Naive thymus-derived CD4-positive, alpha-beta T cell (primary cell): ENCODE measurements at places on chromosomes 6 and 20.

DNA sequence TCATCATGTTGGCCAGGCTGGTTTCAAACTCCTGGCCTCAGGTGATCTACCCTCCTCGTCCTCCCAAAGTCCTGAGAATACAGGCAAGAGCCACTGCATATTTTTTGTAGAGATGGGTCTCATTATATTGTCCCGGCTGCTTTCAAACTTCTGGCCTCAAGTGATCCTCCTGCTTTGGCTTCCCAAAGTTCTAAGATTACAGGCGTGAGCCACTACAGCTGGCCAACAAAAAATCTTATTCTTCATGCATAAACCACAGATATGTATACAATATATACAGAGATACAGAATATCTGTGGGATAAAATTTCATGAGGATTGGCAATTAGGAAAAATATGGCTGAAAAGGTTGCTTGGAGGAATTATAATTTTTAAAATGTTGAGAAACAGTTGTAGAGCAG is 49.9 kb downstream of the SLC35A1 start:
- no peak for DNase-seq

DNA sequence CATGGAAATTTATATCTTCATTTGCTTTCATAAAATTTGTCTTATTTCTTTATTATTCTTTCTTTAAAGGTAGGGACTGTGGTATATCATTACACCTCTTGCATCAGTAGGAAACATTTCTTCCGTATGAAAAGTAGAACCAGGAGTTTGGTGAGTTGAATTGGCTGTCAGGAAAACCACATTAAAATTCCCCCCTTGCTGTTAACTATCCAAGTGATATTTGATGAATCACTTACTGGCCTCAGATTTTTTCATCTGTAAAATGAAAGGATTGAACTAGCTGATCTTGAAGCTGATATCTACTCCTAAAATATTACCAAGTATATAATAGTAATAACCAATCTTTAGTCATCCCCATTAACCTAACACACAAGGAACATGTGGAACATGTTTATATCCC is 460.9 kb downstream of the GJA1 start:
- no peak for DNase-seq

DNA sequence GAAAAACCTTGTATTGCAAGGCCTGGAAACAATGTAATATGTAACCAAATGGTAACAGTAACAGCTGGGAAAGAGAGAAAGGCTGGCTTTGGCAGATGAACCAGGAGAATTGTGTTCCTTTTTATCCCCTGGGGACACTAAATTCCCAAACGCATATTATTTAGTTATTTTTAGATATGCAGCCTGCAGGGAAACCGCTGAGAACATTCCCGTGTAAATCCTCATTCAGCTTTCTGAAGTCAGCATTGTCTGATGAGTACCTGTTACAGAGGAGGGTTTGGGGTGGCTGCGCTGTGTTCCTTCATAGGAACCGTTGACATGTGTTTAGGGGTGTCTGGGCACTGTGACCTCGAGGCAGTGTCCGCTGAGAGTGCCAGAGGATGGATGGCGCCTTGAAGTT is 101.3 kb downstream of the SMOC2 start:
- no peak for DNase-seq

DNA sequence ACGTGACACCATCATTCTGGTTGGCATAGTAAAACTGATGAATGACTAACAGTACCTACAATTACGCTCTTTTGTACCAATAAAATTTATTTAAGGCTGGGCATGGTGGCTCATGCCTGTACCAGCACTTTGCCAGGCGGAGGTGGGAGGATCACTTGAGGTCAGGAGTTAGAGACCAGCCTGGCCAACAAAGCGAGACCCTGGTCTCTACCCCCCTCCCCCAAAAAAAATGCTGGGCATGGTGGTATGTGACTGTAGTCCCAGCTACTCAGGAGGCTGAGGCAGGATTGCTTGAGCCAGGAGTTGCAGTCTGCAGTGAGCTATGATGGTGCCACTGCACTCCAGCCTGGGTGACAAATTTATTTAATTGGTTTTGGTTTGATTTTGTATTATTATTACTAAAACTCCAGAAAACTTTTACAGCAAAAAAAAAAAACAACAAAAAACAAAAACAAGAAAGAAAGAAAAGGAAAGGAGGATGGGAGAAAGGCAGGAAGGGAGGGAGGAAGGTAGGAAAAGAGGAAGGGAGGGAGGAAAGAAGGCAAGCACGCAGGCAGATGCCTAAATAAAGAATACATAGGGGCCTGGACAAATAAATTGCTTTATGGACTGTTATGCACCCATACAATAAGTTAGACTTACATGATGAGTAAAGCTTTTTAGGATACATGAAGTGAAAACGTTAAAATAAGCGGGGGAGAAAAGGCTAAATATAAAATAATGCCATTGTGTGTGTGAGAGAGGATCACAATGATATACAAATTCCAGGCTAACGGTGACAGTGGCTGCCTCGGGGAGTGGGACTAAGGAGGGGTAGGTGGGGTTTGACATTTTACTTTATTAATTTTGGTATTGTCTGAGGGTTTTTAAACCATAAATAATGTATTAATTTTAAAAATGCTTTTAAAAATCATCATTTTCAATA is 682 bp upstream of the ZSCAN9 start:
- no peak for DNase-seq

DNA sequence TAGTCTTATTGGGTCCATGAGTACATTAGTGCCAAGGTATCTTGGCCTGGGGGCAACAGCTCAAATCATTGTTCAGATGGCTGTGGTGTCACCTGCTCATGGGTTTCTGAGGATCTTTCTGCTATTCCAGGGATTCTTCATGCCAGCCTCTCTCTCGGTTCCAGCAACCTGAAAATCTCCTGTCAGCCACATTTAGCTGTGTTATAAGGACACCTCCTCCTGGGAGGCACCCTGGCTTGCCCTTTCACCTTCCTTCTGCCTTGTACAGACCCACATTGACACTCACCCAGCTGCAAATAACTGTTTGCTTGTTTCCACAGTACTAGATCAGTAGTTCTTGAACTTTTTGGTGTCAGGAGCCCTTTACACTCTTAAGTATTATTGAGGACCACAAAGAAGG is 159.9 kb downstream of the GRM4 start:
- DNase-seq, result no peak

DNA sequence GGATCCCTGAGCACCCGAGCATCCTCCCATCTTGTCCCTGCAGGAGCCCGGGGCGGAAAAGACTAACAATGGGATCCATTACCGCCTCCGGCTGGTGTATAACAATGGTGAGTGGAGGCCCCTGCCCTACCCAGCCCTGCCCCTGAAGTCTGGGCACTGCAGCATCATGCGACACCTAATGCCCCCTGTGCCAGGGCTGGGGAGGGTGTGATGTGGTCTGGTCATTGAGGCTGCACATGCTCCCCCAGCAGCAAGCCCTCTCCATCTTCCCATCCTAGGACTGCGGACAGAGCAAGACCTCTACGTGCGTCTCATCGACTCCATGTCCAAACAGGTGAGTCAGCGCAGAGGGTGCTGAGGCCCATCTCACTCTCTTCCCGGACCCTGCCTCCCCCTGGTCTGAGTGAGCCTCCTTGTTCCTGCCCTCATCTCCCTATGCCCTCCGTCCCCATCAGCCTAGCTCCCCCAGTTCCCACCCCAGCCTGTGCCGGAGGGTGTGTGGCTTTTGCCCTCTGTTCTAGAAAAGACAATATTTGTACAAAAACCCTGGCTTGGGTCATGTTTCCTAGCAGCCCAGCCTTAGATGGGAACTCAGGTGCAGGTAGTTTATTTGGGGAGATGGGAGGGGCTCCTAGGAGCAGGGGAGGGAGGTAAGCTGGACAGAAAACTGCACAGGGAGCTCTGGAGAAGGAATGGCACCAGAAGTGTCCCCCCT is 13.5 kb downstream of the EBF4 start:
- no peak for DNase-seq

DNA sequence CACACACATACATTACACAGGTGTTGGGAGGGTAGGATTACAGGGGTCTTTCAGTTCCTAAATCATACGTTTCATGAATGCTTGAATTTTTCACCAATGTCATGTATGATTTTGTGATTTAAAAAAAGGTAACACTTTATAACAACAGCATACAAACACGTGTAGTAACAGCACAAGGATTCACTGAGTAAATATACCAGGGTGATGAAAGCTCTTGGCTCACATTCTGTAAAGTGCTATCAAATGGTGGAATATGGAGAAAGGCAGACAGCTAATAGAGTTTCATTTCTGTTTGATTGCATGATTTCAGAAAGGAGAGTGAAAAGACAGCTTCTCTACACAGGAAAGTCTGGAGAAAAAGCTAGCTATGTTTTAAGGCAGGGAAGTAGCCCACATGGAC is 231.9 kb downstream of the CD83 start:
- no peak for DNase-seq

- peak; percentile 73 for DNase-seq
Observed at GRCh38 chr6:25017932-25018567, 82.3 kb upstream of the RIPOR2 start.

- no peak for DNase-seq
Observed at GRCh38 chr6:93468291-93468690, 48.9 kb upstream of the EPHA7 start.

- no peak for DNase-seq
Observed at GRCh38 chr6:80523531-80523997, 417.1 kb downstream of the BCKDHB start.

DNA sequence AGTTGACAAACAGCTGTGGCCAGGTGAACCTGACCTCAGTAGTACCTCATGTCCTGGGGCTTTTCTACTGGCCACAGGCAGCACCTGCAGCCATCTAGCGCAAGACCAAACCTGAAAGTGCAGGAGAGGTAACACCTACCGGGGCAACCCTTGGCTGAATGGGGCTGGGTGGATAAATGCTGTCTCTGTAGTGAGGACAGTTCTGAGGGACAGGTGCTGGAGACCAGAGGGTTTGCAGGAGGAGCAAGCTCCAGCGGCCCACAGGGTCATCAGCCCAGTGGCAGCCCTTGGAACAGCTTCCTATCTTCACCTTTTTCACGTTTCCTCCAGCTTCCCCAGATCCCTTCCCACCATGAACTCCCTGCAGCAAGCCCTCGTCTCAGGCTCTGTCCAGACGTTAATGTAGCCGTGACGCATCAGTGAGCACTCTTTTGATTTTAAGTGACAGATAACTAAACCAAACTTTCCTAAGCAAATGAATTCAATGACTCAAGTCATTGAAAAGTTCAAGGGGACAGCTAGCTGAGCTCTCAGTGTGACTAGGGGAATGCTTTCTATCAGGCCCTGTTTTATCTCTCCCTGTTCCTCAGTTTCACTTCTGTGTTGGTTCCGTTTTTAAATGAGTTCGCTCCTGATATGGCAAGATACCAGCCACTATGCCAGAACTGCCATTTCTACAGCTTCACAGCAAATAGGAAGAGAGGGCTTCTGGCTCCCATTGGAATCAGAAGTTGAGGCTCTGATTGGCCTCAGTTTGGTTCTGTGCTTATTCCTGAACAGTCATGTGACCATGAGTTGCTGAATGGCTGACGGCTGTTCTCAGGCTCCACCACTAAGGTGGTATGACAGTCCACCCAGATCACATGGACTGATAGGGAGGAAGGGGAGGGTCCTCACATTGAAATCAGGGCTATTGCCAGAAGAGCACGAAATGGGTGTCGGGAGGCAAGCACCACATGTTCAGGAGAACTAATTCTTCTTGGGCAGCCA is 12.1 kb upstream of the PFDN4 start:
- DNase-seq, result no peak

DNA sequence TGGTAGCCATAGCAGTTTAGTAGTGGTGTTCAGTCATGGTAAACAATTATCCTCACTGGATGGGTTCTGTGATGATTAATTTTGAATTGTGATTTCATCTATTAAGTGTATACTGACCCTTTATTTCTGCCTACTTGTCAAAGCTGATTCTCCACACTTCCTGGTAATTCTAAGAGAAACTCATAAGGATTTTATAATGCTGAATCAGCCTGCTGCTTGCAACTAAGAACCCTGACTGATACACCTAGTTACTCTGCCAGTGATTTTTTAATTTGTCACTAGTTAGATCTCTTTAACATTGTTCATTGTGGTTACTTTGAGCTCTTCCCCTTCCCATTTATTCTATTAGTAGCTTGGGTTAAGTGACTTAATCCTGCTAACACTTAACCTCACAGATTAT is 8.6 kb downstream of the CDC40 start:
- DNase-seq, result no peak

- DNase-seq, result no peak
Observed at GRCh38 chr20:18727032-18727508, 86.5 kb upstream of the SCP2D1 start.

- no peak for DNase-seq
Observed at GRCh38 chr6:154479771-154480639, 30.5 kb downstream of the CNKSR3 start.

GRCh38 chr20:32912688-32913087 is 54.0 kb downstream of the EFCAB8 start:
- no peak for DNase-seq

DNA sequence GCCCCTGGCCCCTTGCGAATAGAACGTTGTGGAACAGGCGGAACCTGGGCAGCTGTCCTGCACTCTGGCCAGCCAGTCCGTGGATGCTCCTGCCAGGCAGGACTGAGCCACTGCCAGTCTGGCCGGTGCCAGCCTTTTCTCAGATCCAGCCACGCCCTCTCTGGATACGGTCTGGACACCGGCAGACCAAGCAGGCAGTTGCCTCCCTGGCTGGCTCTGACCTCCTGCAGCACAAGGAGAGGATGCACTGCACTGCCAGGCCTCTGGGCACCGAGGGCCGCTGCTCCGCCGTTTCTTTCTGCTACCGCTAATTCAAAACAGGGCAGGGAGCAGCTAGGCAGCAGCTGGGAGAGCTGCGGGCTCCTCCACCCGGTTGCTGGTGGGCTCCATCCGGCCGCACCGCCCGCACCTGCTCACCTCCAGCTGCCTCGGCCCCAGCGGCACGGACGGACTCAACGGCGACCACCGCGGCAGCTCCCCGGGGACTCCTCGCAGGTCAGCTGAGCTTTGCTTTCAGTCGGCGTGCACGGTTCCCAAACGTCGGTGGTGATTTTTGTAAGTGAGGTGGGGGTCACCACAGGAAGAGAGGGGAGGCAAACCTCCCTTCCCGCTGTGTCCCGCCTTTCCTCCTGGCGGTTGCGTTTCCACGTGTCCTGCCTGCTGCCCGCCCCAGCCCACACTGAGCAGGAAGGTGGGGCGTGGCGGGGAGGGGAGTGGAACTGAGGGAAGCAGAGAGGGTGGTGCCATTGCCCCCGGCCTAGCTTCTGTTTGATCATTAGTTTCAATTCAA is 30.3 kb upstream of the AFDN start:
- no peak for DNase-seq

GRCh38 chr20:1465470-1466210 is 1.0 kb downstream of the NSFL1C start:
- DNase-seq, result no peak

GRCh38 chr6:32370505-32370904 is 1.2 kb downstream of the TSBP1 start:
- DNase-seq, result no peak

- DNase-seq, result no peak
Observed at GRCh38 chr6:170228946-170229310, 62.0 kb downstream of the DLL1 start.

DNA sequence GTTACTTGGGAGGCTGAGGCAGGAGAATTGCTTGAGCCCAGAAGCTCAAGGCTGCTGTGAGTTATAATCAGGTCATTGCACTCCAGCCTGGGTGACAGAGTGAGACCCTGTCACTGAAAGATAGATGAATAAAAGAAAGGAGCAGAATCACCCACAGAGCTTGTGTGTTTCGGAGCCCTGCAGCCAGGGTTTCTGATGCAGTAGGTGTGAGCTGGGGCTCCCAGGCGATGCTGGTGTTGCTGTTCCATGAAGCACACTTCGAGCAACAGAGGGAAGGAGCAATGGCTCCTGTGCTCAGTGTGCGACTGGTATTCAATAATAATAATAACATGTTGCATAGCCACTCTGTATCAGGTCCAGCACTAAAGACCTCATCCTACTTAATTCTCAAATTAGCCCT is 197.5 kb upstream of the CST7 start:
- no peak for DNase-seq
